ENCODE measurements at places on chromosomes 6 and 20.

GRCh38 chr20:2752567-2753460 lies 47.6 kb downstream of the CPXM1 start:
- no peak for DNase-seq

DNA sequence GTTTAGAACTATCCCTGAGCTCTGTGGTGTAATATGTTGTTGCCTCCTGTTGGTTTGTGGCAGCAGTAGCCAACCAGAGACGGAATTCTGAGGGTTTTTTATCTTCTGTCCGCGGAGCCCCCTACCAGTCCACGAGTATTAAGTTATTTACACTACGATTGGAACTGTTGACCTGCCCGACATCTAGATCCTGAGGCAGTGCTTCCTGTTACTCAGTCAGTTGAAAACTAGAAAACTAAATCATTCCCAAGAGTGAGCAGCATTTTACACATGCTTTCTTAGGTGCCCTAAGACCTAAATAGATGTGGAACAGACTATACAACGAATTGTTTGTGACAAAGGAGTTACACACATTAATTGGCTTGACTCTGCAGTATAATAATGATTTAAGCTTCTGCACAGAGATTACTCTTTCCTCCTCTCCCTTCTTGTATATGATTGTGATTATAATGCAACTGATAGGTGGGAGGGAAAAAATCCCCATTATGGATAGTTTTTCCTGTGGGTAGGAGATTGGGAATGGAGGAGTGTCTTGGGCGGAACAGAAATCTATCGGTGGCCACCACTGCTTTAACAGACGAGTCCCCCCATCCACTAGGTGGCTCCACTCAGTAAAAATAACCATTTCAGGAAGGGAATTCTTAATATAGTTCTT lies 1.7 kb downstream of the LOC128125822 start:
- DNase-seq: no peak

DNA sequence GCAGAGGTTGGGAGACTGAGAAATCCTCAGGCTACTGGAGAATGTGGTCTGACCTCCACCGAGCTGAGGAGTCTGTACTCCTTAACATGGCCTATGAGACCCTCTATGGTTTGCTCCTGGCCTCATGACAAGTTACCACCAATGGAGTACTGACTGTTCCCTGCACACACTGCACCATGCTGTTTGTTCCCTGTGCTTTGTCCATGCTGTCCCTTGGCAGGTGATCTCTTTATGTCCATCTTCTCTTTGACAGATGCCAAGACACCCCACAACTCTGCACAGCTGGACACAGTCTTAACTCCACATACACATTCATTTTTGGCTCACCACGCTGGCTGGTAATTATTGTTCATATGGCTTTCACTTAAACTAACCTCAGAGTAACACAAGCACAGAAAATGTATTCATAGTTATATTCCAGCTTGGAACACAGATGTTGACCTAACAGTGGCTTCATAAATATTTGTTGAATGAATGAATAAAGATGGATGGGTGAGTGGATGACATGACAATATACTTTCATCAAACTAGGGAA lies 258.0 kb downstream of the ATXN1 start:
- no peak for DNase-seq

DNA sequence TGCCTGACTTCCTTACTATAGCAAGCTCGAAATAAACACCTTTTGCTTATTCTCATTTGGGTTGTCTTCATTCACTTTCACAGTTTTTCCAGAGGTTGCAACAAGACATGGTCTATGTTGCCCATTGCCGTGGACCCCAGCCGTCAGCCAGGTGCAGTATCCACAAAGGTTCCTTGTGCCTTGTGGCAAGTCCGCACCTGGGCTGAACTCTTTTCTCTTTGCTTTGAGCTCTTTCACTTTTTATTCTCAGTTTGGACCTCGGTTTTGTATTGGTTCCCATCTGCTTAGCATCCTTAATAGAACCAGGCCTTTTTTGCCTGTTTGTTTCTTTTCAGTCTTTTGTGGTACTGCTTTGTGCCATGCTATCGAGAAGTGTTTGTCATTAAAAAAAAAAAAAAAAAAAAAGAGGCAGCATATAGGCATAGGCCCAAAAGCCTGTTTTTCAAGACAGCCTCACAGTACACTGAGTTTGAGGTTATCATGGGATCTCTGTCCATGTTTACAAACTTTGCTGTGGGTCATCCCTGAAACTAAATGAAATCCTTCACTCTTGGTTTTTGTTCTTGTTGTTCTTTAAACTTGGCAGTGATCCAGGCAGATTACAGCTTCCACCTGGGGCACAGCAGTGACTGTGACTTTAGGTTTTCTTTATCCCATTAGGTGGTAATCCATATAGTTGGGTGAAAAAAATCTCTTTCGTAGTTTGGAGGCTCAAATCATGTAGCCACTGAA lies 33.3 kb downstream of the GSTA3 start:
- DNase-seq: no peak

- no peak for DNase-seq
Measured at GRCh38 chr6:113805173-113805790, 51.9 kb upstream of the MARCKS start.

DNA sequence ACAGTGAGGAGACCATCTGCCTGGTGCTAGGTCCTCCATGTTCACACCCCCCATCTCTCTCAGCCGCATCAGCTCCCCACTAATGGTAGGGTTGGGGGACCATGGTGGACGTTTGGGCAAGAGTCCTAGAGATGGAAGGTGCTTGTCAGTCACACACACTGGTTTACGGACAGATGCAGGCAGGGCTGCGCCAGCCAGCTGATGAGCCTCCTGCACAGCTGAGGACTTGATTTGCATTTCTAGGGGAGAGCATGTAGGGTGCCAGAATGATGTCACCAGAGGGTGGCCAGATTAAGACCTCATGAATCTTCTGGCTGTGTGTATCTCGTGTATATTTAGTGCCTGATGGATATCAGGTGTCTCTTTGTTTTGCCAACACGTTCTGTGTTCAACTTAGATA lies 28.6 kb downstream of the CST8 start:
- no peak for DNase-seq

DNA sequence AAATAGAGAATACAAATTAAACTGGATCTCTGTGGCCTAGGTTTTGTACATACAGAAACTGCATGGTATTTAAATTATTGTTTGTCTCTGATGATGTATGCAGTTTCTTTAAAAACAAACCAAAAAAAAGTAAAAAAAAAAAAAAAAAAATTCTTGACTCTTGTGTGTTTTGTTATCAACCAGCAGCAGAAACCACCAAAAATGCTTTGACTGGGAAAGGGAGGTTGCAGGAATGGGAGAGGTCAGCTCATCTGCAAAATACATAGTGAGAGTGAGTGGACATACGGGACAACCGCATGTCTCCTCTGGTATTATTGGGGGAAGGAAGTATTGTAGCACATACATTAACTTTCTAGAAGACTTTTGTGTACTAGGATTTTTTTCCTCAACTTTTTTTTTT lies 38.0 kb downstream of the TBC1D7 start:
- no peak for DNase-seq

- DNase-seq: no peak
Measured at GRCh38 chr6:28212510-28213212, 12.4 kb upstream of the ZSCAN9 start.

DNA sequence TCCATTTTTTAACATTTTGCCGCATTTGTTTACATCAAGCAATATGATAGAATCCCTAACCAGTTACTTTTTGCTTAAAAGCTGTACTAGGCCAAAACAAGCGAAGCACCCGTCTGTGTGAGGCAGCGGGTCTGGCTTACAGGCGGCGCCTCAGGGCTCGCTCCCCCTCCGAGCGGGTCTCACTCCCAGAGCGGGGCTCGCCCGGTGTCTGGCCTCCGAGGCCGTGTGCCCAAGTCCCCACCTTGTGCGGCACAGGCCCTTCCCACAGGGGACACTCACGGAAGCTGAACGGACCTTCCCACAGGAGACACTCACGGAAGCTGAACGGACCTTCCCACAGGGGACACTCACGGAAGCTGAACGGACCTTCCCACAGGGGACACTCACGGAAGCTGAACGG lies 23.4 kb downstream of the ZBTB46 start:
- no peak for DNase-seq

- DNase-seq: no peak
Measured at GRCh38 chr6:11358904-11359830, 126.7 kb upstream of the NEDD9 start.

DNA sequence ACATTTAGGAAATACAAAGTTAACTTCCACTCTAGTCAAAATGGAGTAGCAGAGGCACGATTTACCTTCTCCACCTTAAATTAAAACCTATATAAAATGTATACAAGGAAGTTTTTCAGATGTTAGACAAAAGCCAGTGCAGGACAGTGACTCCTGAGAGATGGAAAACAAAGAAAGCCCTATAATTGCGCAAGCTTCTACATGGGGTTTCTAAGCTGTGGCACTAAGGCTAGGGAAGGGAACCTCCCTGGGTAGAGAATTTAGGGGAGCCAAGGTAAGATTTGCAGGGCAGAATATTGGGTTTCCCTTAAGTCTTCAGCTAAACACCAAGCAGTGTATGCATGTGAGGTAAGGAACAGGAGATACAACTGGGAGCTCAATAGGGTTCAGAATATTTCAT lies 18.5 kb upstream of the ZC3H12D start:
- no peak for DNase-seq

DNA sequence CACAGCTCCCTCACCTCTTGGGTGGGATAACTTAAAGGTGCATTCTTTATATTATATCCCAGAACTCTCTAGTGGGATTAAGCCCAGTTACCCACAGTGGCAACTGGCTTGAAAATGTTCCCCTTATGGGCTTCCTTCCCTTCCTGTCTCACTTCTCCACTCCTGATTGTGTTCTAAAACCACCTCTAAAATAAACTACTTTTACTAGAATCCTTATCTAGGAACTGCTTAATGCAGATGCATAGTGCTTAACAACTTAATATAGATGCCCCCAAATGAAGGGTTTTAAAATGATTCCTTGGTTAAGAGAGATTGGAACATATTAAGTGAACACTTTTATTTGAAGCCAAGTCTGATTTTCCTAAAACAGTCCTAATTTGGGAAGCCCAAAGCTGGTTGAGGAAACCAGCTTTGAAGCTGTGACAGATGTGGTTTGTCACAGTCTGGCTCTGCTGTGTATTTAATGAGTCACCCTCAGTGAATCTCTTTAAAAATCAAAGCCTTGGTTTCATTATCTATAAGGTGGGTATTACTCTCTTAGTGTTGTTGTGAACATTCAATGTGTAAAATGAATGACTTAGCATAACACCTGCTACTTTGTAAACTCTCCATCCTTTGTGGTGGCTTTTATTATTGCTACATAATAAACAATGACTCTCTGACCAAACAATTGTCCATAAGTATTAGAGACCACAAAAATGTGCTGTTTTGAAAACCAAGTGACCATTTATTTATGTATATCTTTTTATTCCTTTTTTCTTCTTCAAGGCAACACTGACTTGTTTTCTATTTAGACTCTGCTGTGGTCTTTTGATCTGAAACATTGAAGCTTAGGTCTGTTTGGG lies 24.4 kb downstream of the PLCB1 start:
- no peak for DNase-seq

DNA sequence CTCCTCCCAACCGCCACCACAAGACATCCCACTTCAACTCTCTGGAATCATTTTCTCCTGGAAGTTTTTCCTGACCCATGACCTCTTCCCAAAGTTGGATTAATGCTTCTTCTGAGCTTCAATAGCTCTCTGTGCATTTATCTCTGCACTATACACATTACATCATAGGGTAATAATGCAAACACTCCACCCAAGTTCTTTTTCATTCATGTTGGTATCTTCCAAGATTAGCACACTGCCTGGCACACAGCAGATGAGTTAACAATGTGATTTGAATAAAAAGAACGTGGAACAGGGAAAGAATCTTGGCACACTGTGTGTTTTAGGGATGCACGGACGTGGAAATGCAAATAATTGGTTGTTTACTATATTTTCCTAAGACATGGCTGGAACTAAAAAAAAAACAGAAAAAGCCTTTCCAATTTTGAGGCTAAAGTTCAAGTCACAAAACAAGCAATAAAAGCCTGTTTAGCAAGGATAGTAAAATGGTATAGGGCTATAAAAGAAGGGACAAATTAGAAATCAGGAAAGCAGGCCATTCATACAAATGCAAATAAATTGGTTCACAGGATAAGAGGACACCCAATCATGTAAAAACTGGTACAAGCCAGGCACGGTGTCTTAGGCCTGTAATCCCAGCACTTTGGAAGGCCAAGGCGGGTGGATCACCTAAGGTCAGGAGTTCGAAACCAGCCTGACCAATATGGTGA lies 1.6 kb upstream of the FAM135A start:
- no peak for DNase-seq

DNA sequence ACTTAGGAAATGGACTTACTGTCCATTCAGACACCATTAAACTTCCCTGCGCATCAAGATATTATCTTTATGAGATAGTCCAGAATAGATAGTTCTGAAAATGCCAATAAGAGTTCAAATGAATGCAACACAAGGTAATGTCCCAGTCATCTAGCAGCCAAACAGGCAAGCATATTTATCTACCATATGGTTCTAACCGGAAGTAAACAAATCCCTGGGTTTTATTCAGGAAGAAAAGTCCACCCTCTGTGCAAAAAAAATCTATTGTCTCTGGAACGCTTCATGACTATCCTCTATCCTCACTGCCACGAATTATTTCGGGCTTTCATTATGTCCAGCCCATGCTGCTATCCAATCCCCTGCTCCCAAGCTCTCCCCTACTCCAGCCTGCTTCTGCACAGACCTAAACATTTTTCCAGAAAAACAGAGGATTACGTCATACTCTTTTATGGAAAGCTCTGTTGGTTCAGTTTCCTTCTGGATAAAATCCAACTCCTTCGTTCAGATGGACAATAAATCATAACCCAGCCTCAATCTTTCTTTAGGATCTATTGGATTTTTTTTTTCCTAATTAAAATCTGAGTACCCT lies 11.4 kb downstream of the PPIL6 start:
- DNase-seq: no peak

DNA sequence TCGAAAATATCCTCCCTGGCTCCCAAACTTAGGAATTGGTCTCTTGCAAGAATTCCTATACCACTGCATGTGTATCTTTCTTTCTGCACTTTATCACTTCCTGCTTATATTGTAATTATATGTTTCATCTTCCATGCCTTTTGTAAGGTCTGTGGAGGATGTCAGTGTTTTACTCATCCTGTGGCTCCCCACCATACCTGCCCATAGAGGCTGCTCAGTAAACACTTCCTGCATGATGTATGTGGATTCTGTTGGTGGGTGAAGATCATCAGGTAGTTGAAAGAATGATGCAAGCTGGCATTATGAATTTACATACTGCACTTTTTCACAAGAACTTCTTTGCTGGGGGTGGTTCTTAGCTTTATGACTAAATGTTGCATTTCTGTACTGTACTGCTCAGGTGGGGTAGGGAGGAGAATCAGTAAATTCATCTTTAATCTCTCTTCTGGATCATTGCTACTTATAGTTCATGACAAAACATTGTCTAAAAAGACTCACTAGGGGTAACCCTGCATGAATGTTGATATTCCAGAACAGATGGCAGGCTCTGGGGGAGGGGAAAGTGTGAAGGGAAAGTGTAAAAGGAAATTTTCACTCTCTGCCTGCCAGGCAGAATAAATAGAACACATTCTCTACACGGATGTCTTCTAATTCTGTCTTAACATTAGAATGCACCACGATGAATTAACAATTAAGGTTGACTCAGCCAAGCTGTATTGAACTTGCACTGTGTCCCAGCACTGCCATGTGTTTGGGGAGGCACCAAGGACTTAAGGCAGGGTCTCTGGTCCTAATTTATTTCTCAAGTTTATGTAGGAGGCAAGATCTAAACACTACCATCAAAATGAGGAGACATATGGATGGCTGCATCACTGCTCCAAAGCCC lies 36.0 kb upstream of the KLHL31 start:
- DNase-seq: no peak

Data from activated naive CD4-positive, alpha-beta T cell (primary cell).